ENCODE measurements at places on chromosomes 5 and 9.

DNA sequence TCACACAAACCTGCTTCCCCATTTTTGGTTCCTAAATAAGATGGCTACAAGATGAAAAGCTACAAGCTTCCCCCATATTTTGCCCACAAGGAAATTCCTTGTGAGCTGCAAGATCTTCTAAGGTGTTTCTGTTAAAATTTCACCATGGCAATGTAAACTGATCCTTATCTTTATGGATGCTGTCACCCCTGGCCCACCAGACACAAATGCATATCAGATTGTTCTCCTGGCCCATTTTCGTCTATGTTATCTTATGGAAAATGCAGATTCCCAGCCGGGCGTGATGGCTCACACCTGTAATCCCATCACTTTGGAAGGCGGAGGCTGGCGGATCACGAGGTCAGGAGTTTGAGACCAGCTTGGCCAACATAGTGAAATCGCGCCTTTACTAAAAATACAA lies 65.1 kb upstream of the IL6ST start:
- DNase-seq = no peak

- no peak for DNase-seq
Observed at GRCh38 chr9:72681283-72681630, 159.8 kb downstream of the TMC1 start.

GRCh38 chr5:62093976-62094375 lies 212.0 kb upstream of the KIF2A start:
- DNase-seq = no peak

GRCh38 chr9:22590336-22591033 lies 143.9 kb downstream of the DMRTA1 start:
- no peak for DNase-seq

DNA sequence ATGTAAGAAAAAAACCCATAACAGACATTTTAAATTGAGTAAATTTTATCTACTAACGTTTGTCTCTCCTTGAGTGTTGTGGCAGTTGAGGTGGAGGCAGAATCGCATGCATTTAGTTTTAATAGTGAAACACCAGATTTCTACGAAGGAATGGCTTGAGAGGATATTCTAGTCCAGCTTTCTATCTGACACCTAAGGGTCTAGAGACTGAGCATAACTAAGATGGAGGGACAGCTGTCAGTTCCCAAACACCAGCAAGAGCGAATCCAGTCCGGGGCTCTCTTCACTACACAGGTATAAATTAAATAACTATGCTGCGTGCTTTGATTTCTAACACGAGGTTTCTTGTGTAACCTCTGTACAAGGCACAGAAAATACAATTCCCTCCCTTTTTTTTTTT lies 1.4 kb downstream of the NCBP1 start:
- DNase-seq = no peak

GRCh38 chr5:147832541-147832940 lies 1.1 kb upstream of the SPINK1 start:
- no peak for DNase-seq

DNA sequence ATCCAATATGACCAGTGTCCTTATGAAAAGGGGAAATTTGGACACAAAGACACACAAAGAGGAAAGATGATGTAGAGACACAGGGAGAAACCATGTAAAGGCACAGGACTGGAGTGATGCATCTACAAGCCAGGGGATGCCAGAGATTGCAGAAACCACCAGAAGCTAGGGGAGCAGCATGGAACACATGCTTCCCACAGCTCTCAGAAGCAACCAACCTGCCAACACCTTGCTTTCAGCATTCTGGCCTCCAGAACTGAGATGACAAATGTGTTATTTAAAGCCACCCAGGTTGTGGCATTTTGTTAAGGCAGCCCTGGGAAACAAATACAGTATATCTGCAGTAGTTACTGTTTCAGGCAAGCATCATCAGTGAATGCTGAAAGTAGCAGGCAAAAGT lies 23.2 kb downstream of the DAP start:
- no peak for DNase-seq

- DNase-seq = no peak
Observed at GRCh38 chr9:95171596-95171995, 145.9 kb downstream of the FANCC start.

DNA sequence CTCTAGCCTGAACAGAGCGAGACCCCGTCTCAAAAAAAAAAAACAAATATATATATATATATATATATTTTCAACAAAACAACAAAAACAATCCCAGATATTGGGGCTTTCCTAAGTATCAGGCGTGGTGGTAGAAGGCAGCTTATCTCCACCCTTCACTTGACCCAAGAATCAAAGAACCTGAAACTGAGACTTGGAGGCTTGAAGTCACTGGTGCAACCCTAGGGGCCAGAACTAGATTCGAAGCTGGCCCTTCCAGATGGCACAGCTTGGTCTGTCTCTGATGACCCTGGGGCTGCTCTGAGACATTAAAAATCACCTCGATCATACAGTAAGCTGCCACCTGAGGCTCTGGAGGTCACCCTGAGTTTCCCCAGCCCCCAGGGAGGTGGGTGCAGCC lies 1.3 kb upstream of the KCNMB1 start:
- no peak for DNase-seq

GRCh38 chr5:62982348-62982747 lies 403.7 kb downstream of the LRRC70 start:
- no peak for DNase-seq

DNA sequence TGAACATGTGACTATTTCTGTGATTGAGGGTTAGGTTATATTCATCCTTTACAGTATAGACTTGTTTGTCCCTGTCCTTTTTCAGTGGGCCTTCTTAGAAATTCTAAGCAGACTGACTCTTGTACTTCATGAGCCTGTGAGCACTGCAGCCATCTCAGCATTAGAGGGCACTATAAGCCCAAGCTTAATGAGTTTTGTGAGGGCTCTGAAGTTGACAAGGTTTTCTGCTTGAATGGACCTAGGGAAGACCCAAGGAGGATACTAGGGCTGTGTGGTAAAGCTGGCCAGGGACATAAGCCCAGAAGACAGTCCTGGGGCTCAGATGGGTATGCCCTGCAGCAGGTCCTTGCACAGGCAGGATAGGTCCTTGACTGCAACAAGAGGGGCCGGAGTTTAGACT lies 126.5 kb downstream of the MRPS30 start:
- no peak for DNase-seq
